Stimulated activated CD8-positive, alpha-beta memory T cell treated with anti-CD3 and anti-CD28 coated beads, Interleukin-4, amount 100 ng/mL, for 1 hour (primary cell): ENCODE measurements at places on chromosomes 13 and 19.

- DNase-seq = no peak
Measured at GRCh38 chr19:51927859-51928258, 587 bp downstream of the ZNF613 start.

DNA sequence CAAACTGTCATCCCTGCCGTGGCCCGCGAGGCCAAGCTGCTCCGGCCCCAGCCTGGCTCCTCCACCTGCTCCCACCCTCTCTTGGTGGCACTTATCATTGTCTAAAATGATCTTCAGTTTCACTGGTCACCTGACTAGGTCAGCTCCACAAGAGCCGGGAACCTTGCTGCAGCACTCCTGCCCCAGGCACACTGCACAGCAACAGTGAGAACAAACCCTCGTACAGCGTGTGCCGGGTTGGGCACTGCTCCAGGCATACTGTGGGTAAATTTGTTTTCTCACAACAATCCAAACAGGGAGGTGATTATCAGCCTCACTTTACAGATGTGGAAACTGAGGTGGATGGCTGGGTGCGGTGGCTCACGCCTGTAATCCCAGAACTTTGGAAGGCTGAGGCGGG, 8.9 kb downstream of the DEDD2 start:
- DNase-seq = no peak

- peak; percentile 54 for DNase-seq
Measured at GRCh38 chr19:38387550-38388348, at the start of gene GGN. Gene GGN, minus strand, starts transcription at chr19:38388034. Its CDS starts 773 bp downstream, at chr19:38387261.

GRCh38 chr19:7294558-7295212, 471 bp upstream of the INSR start:
- DNase-seq = no peak

- DNase-seq = no peak
Measured at GRCh38 chr13:31433207-31433606, 233.4 kb downstream of the B3GLCT start.

DNA sequence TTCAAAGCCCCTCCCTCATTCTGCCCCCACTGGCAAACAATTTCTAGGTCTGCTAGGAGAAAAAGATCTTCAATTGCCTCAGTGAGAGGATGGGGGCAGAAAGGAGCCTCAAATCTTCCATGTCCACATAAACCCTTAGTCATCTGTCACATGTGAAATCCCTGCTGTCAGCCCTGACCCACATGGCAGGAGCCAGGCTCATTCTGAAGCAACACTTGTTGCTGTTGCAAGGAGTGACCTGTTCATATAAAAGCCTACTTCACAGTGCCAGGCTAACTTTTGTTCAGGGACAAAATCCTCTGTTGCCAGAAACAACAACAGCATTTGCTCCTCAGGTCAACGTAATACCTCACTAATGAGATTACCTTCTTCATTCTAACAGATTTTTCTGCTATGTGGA, 70.5 kb downstream of the IRS2 start:
- no peak for DNase-seq

DNA sequence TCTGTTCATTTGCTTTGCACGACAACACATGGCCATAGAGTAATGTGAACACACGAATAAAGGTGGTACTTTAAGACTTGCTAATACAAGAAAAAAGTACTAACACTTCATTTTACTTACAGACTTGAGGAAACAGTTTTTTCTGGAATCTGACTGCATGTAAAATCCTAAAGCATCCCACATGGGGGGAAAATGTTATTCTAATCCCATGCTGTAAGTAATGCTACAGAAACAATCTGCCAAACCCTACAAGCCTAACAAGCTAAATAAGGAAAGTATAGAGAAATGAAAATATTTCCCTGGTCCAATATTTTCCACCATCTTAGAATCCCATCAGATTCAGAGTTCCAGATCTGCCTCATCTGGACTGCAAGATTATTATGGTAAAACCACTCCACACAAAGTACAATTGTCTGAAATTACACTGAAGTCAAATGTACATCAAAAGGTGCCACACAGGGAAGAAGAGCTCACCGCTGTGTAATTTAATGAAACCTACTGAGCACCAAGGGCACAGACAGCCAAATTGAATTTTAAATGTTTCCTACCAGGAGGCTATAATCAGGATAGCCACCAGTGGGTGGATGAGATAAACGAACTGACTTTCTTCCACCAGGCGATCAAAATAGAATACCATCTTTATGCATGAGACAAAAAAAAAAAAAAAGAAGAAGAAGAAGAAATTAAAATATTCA, 22.0 kb downstream of the LHFPL6 start:
- no peak for DNase-seq

- no peak for DNase-seq
Measured at GRCh38 chr19:28606269-28607032, 606.5 kb downstream of the UQCRFS1 start.

DNA sequence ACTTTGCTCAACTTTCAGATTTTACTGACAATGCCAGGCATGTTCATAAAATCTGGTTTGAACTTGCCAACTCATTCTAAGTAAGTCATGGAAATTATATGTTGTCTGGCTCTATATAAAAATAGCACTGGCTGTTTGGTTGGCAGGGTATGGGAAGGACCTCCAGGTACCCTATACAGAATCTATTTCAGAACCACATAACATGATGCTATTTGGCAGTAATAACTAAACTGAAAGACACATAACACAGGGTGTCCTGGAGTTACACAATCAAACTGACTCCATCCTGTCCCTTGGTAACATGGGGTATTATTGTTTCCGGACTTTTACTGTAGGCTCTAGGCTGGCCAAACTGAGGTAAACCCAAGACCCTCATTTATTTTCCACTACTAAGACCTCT, 248.8 kb downstream of the RGCC start:
- DNase-seq = no peak

DNA sequence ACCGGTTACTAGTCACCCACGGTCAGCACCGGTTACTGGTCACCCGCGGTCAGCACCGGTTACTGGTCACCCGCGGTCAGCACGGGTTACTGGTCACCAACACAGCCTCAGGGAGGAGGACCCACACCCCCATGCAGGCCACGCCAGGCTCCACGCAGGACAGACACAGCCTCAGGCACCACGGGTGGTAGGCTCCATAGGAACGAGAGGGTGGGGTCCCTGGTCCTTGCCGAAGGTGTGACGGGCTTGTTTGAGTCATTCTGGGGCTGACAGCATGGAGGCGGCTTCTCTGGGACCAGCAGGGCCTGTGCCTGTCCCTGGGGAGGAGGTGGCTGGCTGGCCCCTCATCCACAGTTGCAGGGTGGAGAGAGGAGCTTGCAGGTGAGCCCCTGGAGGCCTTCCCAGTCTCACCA, 122.8 kb upstream of the SOX1 start:
- DNase-seq = no peak

- DNase-seq = no peak
Measured at GRCh38 chr19:19109601-19110000, 28.7 kb downstream of the TMEM161A start.

GRCh38 chr13:46387064-46387851, at the start of gene RUBCNL:
Gene RUBCNL, minus strand, starts transcription at chr13:46387252. Its CDS starts 14,777 bp downstream, at chr13:46372475.
- no peak for DNase-seq

DNA sequence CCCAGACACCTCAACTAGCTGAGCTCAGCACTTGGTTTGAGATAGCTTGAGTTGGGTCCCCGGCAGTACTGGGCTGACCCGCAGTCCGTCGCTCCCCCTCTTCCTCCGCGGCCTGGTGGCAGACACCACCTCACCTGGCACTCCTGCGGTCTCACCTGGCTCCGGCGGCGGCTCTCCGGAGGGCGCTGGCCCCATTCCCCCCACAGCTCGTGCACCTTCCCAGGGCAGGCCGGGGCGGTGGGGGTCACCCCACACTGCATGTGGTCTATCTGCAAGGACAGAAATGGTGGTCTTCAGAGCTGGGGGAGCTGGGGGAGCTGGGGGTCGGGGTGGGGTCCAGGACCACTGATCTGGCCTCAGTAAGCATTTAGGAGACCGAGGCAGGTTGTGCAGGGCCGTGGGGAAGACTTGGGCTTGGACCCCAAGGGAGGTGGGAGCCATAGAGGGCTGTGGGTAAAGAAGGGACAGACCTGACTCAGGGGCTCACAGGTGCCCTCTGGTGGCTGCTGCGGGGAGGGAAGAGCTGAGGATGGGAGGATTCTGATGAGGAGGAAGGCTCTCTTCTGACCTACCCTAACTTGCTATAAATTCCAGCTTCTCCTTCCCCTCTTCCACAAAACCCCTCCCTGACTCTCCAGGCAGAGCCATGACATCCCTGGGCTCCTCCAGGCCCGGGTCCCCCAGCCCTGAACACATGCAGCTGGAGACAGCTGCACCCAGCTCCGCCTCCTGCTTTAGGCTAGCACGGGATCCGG, 6.7 kb upstream of the PLIN4 start:
- peak; percentile 38 for DNase-seq

DNA sequence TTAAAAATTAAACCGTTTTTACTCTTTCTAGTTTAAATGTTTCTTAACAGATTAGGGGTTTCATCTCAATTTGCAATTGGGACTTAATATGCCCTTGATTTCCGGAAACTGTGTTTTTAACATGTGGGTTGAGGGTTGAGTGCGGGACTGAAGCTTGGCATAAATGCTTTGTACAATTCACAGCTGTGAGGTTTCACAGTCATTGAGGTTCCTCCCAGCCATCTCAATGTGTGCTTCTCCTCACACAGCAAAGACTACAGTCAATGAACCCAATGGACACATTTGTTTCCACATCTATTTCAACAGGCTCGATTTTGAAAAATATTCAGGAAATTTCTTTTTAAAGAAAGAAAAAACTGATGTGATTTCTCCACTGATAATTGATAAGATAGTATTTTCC, 328.6 kb downstream of the TBC1D4 start:
- DNase-seq = no peak

DNA sequence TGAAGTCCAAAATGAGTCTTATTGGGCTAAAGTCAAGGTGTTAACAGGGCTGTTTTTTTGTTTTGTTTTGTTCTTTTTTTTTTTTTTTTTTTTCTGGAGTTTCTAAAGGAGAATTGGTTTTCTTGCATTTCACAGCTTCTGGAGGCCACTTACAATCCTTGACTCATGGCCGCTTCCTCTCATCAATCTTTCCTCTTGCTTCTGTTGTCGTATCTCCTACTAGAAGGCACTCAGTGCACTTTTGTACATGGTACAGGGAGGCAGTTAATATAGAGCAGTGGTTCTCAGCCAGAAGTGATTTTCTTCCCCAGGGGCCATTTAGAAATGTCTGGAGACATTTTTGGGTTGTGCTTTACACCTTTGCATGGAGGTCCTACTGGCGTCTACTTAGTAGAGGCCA, 546.6 kb downstream of the DCT start:
- no peak for DNase-seq

DNA sequence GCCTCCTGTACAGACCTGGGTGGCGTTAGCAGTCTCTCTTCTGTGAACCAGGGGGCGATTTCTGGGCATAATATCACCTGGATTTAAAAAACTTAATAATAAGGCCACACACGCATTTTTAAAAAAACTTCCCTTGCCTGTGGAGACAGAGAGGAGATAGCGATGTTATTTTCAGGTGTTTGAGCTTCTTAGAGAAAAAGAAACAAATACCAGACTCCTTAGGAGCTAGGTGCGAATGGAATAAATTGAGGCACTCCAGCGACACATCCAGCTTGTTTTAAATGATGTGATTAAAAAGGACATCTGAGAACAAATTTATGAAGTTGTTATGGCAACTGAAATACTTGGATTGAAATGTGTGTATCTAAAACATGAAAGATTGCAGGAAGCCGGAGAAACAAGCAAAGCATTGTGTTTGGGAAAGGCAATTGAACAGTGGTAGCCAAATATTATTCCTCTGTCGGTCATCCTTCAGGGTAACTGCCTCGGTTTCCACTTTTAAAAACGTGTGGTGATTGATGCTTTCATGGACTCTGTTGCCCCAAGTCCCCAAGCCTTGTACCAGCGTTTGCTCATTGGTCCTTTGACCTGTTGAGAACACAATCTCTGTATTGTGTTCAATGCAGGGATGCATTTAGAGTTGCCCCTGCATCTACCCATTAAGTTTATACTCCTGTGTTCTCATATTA, 158.7 kb downstream of the TM9SF2 start:
- no peak for DNase-seq

DNA sequence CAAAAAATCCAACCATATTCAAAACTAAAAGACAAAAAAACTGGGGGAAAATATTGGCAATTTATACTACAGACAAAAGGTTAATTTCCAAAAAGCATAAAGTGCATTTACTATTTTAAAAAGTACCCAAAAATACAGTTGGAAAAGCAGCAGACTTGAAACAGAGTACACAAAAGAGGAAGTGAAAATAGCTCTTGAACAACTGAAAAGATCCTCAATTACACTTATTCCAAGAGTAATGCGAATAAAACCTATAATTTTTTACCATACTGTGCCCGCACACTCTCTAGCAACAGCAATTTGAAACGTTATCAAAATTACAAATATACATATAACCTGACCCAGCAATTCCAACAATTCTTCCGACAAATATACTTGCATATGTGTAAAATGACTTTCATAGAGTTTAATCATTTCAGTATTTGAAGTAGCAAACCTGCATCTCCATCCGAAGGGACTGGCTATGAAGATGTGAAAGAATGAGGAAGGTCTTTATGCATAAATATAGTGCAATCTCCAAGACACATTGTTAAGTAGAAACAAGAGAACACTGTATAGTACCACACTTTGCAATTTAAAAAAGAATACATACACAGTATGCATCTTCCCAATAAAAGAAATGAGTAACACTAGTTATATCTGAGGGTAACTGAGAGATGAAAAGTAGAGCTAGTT, 25.4 kb downstream of the ALG5 start:
- DNase-seq = no peak

- no peak for DNase-seq
Measured at GRCh38 chr13:30572859-30573275, 44.9 kb upstream of the USPL1 start.

- peak; percentile 86 for DNase-seq
Measured at GRCh38 chr19:52535771-52536447, 8.4 kb downstream of the ZNF808 start.

GRCh38 chr13:114097212-114097892, 35.1 kb downstream of the RASA3 start:
- DNase-seq = no peak

DNA sequence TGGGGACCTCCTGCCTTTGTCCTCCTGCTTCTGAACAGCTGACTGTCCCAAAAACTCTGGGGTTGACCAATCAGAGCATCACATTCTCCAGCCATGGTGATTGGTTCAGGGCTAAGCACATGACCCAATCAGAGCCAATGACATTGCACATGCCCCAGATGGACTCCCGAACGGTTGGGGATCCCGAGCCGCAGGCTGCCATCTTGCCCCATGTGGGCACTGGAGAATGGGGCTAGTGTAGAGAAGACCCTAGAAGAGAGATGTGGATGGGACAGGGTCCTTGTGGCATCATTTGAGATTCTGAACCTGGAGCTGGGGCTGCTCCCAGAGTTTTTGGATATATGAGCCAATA, 31.3 kb upstream of the PEPD start:
- DNase-seq = no peak
